Activated naive CD4-positive, alpha-beta T cell treated with anti-CD3 and anti-CD28 coated beads, Interleukin-2, amount 10 ng/mL, durations not matched to agents 5 hours and 36 hours (primary cell): ENCODE measurements at places on chromosomes 11 and 22. TPM values are rescaled to one million over a fixed set of nuclear protein-coding genes. Genes with fewer than 3 reads are reported as not detected.

Gene KDM4E
- not detected for total RNA-seq

Gene PGAP2
- total RNA-seq: 24.5 TPM

Gene LRRC74B
- total RNA-seq: not detected

Gene RTL10
- total RNA-seq: 21.3 TPM
